ENCODE measurements at places on chromosomes 2 and 18.

- no peak for DNase-seq
Measured at GRCh38 chr2:236830926-236831325, 254.8 kb upstream of the COPS8 start.

DNA sequence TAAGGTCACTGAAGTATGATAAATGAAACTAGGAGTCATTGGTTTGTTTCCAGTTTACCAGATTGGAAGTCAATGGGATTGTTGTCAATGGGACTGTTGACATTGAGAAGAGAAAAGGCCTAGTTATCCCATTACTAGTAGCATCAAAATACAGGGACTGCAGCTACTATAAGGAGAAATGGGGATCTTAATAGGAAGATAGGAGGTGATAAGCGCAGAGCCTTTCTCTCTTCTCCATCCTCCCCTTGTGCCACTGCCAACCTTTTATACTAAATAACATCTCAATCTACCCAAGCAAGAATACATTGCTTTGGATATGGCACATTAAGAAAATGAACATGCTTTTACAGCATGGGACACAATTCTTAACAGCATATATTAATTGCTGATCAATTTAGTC is 10.5 kb upstream of the BBS5 start:
- no peak for DNase-seq

- no peak for DNase-seq
Measured at GRCh38 chr18:63303547-63303946, 16.0 kb downstream of the BCL2 start.

DNA sequence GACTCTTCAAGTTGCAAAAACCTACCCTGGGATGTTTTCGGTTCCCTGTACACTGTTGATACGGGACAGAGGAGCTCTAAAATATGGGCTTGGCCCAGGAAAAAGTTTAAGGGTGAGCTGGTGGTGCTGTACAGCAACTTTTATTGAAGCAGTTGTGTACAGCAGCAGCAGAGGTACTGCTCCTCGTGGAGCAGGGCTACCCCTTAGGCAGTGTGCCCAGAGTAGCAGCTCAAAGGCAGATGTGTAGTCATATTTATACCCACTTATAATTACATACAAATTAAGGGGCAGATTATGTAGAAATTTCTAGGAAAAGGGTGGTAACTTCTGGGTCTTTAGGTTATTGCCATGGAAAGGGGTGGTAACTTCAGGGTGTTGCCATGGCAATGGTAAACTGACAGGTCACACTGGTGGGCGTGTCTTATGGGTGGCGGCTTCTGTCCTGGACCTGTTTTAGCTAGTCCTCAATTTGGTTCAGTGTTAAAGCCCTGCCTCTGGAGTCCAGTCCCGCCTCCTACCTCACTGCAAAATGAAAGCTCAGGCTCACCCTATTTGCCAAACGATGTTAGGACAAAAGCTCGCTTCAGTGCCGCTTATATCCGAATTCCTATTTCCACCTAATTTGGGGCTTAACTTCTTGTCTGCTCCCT is 203.2 kb downstream of the ETAA1 start:
- DNase-seq = no peak

DNA sequence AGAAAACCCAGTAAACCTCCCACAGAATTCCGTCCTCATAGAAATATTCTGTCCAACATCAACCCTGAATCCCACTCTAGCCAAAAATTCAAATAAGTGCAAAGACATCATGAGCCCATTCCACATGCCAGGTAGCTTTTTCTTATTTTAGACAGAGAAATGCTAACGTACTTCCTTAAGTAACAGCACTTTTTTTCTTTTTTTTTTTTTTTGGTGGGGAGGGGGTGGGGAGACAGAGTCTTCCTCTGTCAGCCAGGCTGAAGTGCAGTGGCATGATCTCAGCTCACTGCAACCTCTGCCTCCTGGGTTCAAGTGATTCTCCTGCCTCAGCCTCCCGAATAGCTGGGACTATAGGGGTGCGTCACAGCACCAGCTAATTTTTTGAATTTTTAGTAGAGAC is 45.5 kb downstream of the ANKRD44 start:
- DNase-seq = no peak

DNA sequence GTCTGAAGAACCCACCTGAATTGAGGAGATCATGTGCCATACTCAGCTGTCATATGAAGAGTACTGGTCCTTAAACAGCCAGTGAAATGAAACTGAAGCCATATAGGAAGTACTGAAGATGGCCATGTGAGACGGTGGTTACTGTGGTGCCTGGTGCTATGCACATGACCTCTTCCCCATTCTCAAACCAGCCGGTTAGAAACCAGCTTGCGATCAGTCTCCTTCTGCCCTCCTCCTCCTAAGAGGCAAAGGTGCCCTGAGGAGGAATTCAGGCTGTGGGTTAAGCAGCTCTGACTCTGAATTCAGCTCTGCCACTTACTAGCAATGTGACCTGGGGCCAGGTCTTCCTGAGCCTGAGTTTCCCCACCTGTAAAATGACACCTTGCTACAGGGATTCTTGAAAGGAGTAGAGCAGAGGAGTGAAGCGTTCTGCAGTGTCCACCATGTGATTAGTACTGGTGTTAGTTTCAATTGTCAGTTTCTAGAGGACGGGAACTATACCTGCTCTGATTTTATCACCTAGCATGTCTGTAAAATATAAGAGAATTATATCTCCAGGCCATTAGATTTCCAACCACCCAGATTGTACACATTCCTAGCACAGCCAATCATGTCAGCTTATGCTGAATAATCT is 5.1 kb downstream of the FECH start:
- DNase-seq = no peak

DNA sequence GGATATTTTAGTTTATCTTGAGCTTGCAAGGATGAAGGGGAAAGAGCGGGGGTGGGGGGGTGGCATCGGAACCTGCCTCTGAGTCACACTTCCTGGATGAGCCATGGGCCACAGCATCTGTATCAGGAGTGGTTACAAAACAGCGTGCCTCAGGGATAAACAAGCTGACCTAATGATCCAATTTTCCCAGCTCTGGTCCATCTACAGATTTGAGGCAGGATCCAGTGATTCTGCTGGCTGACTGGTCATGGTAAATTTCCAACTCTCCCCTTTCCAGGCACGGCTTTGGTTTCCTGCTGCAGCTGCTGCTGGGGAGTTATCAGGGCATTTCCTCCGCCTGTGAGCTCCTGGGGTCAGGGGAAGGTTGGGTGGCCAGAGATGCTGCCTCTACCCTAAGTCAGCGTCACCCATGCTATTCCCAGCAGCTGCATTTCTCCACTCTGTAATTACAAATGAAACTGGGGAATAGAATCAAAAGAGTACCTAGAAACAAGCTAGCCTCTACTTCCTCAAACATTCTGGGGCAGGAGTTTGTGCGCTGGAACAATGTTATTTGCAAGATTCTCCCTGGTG is 4.7 kb upstream of the HPCAL1 start:
- DNase-seq = no peak

DNA sequence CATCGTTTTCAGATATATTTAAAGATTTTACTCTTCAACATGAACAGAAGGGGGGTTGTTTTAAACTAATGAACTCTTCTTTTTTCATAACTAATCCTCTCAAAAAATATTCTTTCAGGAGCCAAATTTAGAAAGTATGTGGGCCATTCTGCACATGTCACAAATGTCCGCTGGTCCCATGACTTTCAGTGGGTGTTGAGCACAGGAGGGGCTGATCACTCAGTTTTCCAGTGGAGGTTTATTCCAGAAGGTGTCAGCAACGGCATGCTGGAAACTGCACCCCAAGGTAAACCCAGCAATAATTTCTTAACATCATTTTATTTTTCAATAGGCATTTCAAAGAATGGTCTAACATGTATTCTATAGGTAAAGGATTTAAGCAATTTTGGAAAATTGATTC is 136.0 kb downstream of the EML6 start:
- DNase-seq = no peak

- no peak for DNase-seq
Measured at GRCh38 chr2:238216651-238217184, 13.2 kb upstream of the ILKAP start.

GRCh38 chr2:224173933-224174332 is 134.8 kb upstream of the SERPINE2 start:
- DNase-seq = no peak
